ENCODE measurements at places on chromosomes 7 and 10. TPM values are rescaled to one million over a fixed set of nuclear protein-coding genes. Genes with fewer than 3 reads are reported as not detected.

The SPDYE2 gene
- not detected for total RNA-seq

The AKR1C8 gene
- total RNA-seq: not detected

GRCh38 chr7:2730846-2731770, 43.1 kb downstream of the AMZ1 start:
- H3K4me3 ChIP-seq: no peak overlapping the region
- H3K4me1 ChIP-seq: peaks cover 25% of the 10 kb centered on the region
- H3K27ac ChIP-seq: no peak overlapping the region
- H3K36me3 ChIP-seq: peaks cover 24% of the 10 kb centered on the region
- DNase-seq: peak; percentile 75

GRCh38 chr7:147406521-147407135, 1183.9 kb upstream of the C7orf33 start:
- H3K27me3 ChIP-seq: no peaks in the 10 kb centered on the region
- no peaks in the 10 kb centered on the region for H3K4me1 ChIP-seq
- H3K36me3 ChIP-seq: no peaks in the 10 kb centered on the region
- H3K27ac ChIP-seq: no peak overlapping the region
- no peak for DNase-seq

GRCh38 chr10:60873758-60874157, 70.2 kb downstream of the RHOBTB1 start:
- H3K4me3 ChIP-seq: no peak overlapping the region
- H3K27me3 ChIP-seq: no peaks in the 10 kb centered on the region
- H3K36me3 ChIP-seq: peaks cover 14% of the 10 kb centered on the region

DNA sequence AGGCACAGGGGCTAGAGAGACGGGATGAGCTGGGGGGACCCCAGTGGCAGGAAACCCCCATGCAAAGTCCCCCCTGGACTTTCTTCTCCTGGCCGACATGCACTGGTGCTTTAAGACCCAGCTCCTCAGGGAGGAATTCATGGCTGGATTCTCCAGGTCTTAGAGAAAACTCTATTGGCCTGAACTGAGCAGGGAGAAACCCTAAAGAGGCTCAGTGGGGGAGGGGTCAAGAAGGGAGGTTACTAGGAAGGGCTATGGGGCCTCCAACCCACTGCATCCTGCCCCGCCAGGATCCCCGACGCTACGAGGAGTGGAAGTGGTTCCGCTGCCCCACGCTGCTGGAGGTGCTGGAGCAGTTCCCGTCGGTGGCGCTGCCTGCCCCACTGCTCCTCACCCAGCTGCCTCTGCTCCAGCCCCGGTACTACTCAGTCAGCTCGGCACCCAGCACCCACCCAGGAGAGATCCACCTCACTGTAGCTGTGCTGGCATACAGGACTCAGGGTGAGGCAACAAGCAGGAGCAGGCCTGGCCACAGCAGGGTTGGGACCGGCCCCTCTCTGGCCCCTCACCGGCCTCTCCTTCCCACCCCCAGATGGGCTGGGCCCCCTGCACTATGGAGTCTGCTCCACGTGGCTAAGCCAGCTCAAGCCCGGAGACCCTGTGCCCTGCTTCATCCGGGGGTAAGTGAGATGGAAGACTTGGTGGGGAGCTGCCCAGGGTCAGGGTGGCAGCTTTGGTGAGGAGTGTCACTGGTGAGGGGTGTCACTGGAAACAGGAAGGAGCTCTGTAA, 13.8 kb downstream of the ATG9B start:
- no peak overlapping the region for H3K27ac ChIP-seq
- peaks cover 42% of the 10 kb centered on the region for H3K4me1 ChIP-seq
- H3K36me3 ChIP-seq: no peaks in the 10 kb centered on the region

DNA sequence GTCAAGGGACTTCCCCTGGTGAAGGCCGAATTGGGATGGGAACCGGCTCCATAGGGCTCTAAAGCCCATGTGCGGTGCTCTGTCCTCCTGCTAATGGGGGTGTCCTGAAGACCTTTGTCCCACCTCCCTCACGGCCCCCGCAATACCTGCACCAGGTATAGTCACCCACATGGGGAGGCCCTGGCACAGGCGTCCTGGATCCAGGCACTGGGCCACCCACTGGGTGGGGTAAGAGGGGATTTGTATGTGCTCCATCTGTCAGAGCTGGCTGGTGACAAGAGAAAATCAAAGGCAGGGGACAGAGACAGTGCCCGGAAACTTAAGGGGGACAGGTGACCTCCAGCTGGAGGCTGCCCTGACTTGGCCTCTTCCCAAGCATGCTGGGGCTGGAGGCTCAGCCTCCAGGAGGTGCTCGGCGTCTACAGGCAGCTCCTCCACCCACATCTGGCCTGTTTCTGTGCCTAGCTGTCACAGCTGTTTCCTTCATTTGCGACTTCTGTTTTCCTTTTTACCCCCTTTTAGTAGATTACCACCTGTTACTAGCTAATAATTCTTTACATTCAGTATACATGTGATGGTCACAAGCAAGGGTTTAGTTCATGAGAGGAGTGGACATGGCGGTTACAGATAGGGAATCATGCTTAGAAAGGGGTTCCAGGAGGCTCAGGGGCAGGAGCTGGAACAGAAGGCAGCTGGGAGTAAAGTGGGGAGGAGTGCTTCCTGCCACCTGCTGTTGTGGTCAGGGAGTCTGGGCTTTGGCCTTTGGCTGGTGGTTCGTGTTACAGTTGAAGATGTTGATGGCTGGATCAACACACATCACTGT, 2.3 kb upstream of the CUZD1 start:
- no peak overlapping the region for H3K27ac ChIP-seq
- peaks cover 17% of the 10 kb centered on the region for H3K36me3 ChIP-seq
- H3K4me1 ChIP-seq: no peaks in the 10 kb centered on the region
- DNase-seq: no peak
- no peak overlapping the region for H3K4me3 ChIP-seq
